ENCODE measurements at places on chromosomes 12 and 14. TPM values are rescaled to one million over a fixed set of nuclear protein-coding genes. Genes with fewer than 3 reads are reported as not detected.

DNA sequence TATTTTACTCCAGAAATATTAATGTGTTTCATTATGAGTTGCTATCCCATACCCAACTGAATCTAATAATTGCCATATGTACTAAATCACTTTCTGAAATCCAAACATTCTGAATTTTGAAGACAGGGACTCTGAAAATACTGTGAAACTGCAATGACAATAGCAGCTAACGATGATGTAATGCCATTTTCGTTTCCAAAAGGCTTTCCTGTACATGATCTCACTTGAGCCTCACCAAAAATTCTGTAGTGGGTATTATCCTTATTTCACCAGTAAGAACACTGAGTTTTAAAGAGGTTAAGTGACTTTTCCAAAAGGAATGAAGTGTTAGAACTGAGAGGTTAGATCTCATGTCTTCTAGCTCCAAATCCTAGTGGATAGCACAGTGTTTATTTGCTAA, 133.3 kb downstream of the FLRT2 start:
- DNase-seq = no peak

DNA sequence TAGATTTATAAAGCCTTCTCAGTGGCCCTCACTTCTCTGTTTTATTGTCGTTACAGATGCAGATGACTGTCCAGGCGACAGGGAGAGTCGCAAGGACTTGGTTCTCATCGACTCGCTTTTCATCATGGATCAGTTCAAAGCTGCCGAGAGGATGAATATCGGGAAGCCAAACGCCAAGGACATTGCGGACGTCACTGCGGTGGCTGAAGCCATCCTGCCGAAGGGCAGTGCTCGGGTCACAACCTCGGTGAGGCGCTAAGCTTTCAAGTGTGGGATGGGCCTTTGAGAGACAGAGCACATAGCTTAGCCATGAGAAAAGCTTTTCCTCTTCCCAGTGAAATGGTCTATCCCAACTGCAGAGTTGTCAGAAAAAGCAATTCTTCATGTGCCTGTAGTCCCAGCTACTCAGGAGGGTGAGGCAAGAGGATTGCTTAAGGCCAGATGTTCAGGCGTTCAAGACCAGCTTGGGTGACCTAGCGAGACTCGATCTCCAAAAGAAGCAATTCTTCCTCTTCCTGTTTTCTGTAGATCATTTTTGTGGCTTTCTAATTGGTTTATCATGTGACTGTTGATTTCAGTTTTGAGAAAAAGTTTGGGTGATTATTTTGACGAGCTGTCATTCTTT, 56.4 kb downstream of the EP400 start:
- DNase-seq = no peak

DNA sequence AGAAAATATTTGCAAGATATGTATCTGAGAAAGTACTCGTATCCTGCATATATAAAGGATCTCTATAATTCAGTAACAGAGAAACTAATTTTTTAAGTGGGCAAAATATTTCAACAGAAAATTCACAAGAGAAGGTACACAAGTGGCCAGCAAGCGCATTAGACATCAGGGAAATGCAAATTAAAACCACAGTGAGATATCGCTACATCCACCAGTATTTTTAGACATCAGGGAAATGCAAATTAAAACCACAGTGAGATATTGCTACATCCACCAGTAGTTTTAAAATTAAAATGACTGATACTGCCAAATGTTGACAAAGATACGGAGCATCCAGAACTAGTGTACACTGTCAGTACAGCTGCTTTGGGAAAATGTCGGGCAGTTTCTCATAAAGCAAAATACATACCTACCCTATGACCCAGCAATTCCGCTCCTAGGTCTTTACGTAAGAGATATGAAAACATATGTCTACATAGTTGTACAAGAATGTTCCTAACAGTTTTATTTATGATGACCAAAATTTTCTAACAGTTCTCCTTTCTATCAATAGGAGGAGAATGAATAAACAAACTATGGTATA, 2.8 kb upstream of the KCNK13 start:
- no peak for DNase-seq

DNA sequence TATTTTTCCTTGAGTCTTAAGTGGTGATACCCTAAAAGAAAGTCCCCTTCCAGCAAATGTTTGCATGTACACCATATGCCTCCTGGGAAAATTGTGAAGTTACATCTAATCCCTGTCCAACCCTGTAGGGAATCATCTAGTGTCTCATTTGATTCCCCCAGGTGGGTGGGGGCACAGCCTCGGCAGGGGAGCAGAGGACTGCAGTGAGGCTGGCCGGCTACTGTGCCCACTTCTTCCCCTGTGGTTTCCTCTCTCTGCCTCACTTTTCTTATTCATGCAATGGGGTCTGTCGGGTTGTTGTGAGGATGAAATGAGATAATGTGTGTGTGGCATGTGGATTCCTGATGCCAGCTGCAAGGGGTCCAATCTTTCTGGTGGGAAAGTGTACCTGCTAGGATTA, 6.0 kb downstream of the PAPLN start:
- DNase-seq = no peak

DNA sequence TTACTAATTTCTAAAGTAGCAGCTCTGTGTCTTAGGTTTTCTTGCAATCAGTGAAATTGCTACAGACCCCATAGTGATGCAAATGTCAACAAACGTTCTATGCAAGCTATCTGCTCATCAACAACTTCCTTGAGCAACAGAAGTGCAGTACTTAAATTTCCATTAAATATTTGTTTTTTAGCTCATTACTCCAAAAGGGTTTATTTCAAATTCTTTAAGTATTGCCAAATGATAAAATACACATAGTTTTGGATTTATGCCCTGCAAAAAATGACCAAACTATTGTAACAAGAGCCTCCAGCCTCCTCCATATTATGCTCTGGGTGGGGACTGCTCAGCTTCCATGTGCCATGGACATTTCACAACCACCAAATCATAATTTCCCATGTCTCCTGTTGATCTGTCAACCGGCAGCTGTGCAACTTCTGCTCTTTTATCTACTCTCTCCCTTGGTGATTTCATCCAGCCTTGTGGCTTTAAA, 4.4 kb downstream of the BDKRB1 start:
- DNase-seq = no peak

DNA sequence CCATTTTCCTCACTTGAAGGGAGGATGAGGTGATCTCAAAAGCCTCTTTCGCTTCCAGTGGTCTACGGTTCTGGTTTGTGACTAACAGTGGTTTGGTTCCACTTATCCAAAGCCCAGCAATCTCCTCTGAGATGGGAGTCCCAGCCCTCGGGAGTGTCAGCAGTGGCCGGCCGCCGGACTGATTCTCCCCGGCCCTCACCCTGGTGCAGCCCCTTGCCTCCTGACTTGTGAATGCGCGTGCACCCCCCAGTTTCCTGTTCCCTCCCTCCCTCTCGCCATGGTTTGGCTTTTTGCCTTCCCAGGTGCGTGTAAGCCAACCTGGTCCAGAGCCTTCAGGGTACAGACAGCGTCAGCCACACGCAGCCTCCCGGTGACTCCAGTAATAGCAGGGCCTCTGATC, 74.5 kb downstream of the B4GALNT3 start:
- DNase-seq = no peak

Gene PCK2
- 99.9 TPM for total RNA-seq

- no peak for DNase-seq
Observed at GRCh38 chr12:9039397-9039977, 50.1 kb downstream of the KLRG1 start.
